Renal cortex interstitium (tissue), 15 donors: ENCODE measurements at places on chromosomes 4 and X.

DNA sequence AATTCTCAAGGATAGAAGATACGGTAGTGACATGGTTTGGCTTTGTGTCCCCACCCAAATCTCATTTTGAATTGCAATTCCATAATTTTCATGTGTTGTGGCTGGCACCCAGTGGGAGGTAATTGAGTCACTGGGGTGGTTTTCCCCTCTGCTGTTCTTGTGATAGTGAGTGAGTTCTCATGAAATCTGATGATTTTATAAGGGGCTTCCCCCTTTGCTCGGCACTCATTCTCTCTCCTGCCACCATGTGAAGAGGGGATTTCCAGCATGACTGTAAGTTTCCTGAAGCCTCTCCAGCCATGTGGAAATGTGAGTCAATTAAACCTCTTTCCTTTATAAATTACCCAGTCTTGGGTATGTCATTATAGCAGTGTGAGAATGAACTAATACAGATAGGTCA is 8.5 kb upstream of the SPANXN4 start:
- DNase-seq = no peak

GRCh38 chrX:130086447-130087206 is 23.7 kb downstream of the ELF4 start:
- DNase-seq = no peak

DNA sequence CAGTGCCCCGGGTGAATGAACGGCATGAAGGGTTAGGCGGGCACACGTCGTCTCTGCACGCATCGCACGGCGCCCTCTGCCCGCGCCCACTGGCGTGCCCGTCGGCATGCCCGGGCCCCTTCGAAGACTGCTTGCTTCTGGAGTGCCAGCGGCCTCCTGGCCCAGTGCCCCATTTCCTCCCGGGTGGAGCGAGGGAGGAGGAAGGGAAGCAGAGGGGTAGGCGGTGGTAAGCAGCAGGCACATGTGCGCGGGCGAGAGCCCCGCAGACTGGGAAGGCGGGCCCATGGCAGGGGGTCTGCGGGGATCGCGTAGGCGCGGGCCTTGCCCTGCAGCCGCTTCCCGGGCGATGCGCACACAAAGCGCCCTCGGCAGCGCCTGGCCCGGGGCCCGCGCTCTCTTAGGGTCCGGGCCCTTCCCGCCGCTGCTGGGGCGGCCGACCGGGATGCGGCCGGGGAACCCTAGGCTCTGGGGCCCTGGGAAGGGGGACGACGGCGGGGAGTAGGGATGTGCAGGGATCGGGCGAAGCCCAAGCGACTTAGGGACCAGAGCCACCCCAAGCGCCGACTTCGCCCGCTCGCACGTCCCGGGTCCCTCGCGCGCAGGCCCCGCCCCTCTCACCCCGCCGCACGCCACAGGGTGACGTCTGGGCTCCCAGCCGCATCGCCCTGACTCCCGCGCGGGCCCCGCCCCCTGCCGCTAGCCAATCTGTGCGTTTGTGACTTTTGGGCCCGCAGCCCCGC is 866 bp upstream of the EMD start:
- no peak for DNase-seq

DNA sequence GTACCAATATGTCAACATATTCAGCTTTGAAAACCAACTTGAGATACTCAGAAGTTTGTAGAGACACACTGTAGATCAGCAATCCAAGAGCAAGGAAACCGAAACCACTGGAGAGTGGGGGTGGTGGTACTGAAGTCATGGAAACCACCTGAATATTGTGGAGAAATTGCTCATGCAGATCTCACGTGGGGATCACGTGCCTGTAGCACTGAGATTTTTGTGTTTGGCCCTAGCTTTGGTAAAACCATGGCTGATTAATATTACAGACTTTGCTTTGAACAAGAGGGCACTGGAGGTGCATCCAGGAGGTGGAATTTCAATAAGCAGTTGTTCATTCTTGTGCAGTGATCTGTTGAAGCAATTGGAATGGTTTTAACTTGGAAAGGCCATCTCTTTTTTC is 47.2 kb downstream of the GBA3 start:
- DNase-seq = no peak

DNA sequence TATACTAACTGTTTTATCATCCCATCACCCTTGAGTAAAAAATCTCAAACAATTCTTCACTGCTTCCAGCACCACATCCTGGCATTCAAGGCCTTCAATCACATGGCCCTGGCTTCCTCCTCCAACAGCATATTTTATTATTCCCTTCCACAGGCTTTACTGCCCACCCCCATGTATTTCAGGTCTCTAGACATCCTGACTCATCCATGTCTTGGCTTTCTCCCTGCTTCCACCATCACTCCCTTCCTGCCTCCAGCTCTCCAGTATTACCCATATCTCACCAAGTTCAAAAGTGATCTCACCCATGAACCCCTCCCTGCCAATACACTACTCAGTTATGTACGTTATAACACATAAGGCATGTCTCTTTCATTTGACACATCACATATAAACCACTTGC is 34.7 kb upstream of the PLAC1 start:
- no peak for DNase-seq

DNA sequence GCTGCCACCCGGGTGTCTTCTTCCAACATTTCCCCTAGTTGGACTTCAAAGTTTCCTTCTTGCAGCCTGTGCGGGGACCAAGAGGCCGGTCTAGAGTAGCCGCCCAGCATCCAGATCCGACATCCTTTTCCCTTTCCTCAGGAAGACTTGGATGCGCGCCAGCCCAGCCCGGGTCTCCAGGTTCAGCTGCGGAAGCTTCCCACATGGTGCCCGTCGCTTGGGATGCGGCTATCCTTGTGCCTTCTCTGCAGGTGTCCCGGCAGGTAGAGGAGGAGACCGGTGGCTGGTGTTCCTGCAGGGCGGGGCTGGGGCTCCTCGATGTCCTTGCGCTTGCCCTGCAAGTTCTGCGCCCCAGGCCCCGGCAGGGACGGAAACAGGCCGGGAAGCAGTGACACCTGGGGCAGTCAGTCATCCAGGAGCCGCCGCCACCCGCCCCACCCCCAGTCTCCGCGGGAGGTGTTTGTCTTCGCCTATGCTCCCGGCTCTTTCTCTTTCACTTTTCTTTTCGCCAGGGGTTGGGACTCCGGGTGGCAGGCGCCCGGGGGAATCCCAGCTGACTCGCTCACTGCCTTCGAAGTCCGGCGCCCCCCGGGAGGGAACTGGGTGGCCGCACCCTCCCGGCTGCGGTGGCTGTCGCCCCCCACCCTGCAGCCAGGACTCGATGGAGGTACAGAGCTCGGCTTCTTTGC is at the start of gene IL15:
TSS of gene IL15 (plus strand) at position 502 of the 689 bp plus-strand sequence. CDS start 82,882 bp downstream, outside the sequence.
- DNase-seq = no peak

DNA sequence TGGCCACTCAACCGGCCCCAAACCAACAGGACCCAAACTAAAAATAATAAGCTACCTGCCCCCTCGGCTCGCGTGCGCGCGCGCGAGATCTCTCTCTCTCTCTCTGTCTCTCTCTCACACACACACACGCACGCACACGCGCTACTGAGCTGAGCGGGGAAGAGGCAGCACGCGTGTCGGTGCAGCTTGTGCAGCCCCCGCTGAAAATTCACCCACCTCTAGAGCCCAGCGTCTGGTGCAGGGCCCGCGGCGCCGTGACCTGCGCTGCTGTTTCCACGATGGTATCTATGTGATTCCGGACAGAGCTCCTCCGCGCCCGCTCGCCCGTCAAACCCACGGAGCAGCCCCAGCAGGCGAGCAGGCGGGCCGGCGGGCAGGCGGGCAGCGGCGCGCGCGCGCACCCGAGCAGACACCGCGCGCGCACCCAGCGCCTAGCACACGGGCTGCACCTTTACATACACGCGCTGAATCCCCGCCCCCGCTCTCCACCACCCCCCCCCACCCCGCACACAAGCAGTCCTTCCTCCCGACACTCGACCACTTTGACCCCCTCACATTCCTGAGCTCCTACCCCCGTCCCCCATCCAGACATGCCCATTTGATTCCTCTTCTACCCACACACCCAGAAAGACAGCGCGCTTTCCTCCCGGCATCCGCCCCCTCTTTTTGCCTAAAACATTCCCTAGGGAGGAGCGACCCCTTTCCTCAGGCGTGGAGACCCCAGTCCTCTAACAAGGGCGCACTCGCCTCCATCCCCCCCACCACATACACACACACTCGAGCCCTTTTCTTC is 1.0 kb downstream of the SLITRK4 start:
- no peak for DNase-seq

GRCh38 chr4:41575665-41576064 is 37.7 kb downstream of the LIMCH1 start:
- no peak for DNase-seq

GRCh38 chr4:48687313-48688051 is 92.6 kb downstream of the FRYL start:
- DNase-seq = no peak

DNA sequence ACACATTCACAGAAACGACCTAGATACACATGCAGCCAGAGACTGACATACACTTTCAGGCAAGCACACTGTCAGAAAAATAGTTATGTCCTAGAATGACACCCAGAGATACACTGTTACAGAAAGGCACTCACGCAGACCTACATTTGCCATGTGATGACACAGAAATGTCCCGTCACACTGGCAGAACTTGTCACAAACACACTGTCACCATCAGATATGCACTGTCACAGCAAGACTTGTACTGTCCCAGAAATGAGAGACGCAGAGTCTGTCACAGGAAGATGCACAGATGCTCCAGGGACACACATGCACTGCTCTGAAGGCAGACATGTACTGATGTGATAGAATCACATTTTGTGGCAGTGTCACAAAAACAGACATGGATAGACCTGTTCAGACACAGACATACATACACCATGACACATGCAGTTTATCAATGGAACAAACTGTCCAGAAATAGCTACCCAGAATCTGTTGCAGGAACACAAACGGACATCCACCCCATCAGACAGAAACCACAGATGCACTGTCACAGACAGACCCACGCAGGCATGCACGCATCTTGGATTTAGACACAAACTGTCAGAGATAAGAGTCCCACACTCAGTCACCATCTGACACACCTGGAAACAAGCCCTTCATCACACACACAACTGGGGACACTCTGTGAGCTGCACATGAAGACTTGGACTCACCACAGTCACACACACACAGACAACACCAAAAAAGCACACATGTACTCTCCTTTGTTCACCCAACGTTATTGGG is 1.3 kb upstream of the PIM2 start:
- no peak for DNase-seq
